ENCODE measurements at places on chromosomes 1 and 21. TPM values are rescaled to one million over a fixed set of nuclear protein-coding genes. Genes with fewer than 3 reads are reported as not detected.

DNA sequence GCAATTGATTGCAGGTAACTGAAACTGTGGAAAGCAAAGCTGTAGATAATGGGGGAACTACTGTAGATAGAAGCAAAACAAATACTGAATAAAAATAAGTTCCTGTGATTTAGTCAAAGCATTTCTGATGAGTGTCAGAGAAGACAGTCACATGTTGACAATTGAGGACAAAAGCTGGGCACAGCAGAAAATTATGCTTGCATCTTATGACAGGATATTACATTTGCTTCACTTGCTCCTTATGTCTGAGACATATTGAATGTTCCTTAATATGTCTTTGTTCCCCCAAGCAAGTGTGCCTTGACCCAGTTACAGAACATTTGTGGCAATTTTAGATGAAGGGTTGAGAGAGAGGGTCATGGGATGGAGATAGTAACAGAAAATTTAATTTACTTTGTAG, 526.0 kb upstream of the B3GALT2 start:
- DNase-seq = no peak

DNA sequence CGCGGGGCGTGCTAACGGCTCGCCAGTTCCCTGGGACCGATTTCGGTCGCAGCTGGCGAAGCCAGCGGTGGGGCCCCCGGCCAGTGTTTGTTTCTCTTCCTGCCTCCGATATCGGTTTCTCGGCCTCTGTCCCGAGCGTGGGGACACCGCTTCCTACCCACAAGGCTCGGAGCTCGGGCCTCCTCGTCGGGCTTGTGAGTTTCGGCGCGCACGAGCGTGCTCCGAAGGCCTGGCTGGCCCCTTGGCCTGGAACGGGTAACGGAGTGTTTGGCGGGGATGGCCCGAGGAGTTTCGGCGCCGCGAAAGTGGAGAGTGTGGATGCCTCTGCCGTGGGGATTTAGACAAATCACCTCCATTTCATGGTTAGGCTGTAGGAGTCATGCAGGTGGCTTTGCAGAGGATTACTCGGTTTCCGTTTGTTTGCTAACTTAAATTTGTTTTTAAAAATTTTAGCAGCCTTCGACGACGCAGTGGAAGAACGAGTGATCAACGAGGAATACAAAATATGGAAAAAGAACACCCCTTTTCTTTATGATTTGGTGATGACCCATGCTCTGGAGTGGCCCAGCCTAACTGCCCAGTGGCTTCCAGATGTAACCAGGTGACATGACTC, 559 bp downstream of the RBBP4 start:
- DNase-seq = no peak

IL10 gene
- total RNA-seq = not detected

DNA sequence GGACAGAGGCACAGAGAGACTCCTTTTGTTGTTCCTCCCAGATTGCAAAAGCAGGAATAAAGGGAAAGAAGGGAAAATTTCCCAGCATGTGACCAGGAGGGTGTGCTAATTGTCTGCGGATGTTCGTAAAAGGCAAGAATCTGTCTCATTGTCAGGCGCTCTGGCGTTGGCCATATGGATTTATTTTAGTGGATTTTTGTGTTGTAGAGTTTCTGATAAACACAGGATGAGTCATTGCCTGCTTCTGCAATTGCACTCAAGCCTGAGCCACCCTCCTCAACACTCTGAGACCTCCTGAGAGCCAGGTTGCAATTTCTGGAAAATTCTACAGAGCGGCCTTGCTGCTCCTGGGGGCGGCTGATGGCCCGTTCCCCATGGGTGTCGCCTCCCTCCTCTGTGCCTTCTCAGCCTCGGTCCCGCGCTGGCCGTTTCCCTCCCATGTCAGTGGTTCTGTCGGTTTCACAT, 227.7 kb downstream of the KAZN start:
- DNase-seq = no peak

DNA sequence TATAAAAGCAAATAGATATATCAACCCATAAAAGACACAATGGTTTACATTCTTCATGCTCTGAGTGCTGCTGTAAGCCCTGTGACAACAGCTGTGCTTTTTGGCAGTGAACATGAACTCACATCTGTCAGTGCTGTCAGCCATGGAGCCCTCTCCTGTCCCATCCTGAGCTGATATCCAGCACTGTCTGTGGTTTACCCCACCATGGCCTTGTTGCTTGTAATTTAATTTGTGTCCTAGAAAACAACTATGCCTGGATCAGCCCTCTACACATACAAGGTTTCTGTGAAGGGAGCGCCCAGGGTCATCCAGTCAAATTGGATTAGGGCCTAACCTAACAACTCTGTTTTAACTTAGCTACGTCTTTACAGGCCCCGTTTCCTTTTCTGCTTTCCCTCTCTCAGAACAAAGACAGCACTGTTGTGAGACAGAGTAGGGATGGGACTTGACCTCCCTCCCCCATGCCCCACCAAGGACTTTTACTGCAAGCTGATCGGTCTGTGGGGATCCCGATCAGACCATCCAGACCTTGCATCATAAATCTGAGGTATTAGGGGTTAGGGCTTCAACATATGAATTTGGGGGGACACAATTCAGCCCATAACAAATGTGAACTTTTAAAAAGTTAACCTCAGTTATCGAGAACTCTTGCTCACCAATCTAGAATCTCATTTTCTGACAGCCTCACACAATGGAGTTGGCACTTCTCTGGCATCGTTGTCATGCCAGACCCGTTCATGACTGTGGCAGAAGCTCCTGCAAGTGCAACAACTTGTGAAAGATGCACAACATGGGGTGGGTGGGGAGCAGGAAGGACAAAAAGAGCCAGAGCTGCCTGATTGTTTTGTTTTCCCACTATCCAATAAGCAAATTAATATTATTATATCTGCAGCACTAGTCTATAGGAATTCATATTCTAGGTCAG, 16.4 kb upstream of the SLC44A3 start:
- no peak for DNase-seq

BMP8A gene
- 0.36 TPM for total RNA-seq

RPTN gene
- total RNA-seq = not detected

OR2T29 gene
- not detected for total RNA-seq

DNA sequence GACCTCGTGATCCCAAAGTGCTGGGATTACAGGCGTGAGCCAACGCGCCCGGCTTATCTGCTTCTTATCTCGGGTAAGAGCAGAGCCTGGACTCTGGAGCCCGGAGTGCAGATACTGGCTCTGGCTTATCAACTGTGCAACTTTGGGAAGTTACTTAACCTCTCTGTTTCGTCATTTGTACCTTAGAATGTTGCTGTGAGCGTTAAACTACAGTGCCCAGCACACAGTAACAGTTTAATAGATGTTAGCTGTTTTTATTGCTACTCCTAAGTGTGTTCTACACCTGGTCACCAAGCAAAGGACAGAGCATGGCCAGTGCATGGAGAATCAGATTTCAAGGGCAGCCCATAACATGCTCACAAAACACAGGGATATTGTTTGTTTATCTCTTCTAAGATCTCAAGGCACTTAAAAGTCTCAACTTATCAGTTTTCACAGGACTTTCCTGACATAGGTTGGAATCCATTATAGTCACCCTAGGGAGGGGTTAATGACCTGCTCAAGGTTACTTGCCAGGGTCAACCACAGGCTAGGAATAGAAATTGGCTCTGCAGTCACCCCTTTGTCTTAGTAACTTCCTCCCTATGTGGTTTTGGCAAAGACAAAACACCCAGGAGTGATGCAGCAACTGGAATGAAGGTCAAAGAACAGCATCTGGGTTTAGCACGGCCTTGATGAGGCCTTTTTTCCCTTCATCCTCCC, 22.5 kb upstream of the SRP9 start:
- DNase-seq = no peak

MYCL gene
- total RNA-seq = 0.20 TPM

GRCh38 chr1:75794382-75794781, 2.3 kb upstream of the MSH4 start:
- no peak for DNase-seq

AADACL3 gene
- not detected for total RNA-seq

DNA sequence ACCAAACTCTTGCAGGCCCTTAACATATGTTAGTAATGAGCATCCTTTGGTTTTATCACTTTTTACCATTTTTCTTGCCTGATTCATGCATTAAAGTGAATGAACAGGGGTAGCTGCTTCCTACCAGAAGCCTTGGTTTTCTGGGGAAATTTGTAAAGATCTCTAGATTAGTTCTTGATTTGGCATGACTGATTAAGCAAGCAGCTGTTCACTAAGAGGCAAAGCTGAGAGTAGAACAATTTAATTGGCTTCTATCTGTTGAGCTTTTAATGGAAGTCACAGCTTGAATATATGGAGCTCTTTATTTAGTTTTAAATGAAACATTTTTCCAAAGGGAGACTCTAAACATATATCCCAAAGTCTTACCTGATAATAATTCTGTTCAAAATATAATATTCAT, 23.6 kb downstream of the TLCD4 start:
- no peak for DNase-seq

SMYD3 gene
- 24.6 TPM for total RNA-seq

GRCh38 chr1:229964281-229964680, 102.8 kb upstream of the GALNT2 start:
- no peak for DNase-seq

- no peak for DNase-seq
Observed at GRCh38 chr21:26055010-26055409, 115.6 kb downstream of the APP start.

DNA sequence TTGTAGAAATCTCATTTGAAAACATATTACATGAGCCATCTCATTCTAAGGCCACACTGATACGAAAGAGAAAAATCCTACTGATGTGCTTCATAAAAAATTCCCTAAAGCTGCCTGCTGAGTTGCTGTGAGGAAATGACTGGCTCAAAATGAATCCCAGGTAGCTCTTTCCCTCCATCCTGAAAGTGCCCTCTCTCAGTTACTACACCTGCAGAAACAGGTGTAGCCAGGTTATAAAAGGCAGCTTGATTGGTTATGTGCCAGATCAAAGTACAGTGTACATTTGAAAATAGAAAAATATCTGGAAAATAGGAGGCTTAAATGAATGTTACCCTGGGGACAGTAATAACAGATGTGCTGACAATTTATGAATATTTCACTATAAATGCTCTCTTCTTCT, 833.4 kb upstream of the ADGRL4 start:
- DNase-seq = no peak

GRCh38 chr1:64030411-64030810, 173.0 kb upstream of the UBE2U start:
- no peak for DNase-seq

DNA sequence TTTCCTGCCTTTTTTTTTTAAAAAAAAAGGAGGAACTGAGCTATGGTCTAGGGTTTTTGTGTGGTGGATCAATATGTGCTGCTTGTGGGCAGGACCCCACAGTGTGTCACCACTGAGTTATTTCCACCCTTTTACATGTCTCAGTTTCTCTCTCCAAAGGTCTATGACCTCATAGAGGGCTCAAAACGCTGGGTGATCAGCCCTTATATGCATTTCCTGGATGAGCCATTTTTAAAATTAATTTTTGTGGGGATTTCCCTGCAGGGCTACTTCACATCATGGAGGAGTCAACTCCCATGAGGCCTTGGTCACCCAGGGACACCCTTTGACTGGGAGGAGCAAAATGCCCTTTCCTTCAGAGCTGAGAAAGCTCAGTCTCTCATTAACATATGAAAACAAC, 20.7 kb upstream of the HAO2 start:
- DNase-seq = peak; percentile 63

GRCh38 chr1:160636076-160636475, 10.8 kb downstream of the SLAMF1 start:
- DNase-seq = no peak

- DNase-seq = no peak
Observed at GRCh38 chr1:86450847-86451246, 17.9 kb upstream of the CLCA1 start.

DNA sequence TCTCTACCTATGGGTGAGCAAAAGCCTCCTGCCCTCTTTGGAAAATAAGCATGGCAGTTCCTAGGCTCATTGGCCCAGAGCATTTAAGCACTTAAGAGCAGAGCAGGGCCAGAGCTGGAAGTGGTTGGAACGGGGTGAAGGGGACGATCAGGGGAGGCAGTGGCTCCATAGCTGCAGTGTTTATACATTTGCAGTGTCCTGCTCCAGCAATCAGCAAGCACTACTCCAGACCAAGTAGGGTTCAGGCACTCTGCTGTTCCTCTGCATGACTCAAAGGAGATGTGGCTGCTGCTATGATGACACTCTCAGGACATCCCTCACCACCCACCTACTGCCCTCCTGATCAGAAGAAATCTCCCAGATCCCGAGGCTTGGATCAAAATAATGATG, 55.0 kb downstream of the TRABD2B start:
- DNase-seq = no peak

DNA sequence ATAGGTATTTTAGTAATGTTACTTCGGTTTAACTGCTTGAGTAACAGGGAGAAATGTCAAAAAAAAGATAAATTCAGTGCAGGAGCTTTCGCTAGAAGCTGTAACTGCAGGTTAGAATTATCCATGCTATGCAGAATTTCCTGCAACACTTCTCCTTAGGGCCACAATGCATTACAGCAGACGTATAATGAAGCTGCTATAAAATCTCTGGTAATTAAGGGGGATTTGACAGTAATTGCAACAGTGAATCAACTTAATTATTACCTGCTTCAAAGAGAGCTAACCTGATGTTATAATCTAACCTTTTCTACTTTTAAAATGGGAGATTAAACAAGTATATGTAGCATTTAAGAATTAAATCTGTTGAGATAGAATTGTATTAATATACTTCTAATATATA, 92.6 kb downstream of the ATG4C start:
- DNase-seq = no peak

PAX7 gene
- not detected for total RNA-seq

ZNF697 gene
- 0.20 TPM for total RNA-seq

DNA sequence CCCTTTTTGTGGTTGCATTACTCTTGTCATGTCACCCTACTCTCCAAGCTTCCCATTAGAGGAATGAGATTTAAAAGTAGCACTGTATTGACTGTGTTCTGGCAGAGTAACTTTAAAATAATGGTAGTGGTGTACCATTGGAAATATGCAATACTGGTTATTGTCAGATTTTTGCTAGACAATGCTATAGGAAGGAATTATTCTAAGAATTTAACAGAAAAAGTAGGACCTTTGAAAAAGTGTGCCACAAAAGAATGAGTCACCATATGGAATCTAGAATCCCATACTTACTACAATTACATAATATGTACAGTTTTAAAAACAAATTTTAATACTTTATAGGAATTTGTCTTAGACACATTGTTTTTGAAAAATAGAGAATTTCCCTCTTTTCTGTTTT, 13.8 kb downstream of the MIER1 start:
- no peak for DNase-seq

GRCh38 chr1:166813508-166814223, 25.6 kb upstream of the POGK start:
- no peak for DNase-seq

HPDL gene
- 37.5 TPM for total RNA-seq

All from activated CD8-positive, alpha-beta T cell treated with anti-CD3 and anti-CD28 coated beads for 36 hours (primary cell).